ENCODE measurements at places on chromosomes 1 and 21.
A peak's percentile ranks its signal among the peaks of the same experiment; 100 is the strongest.

DNA sequence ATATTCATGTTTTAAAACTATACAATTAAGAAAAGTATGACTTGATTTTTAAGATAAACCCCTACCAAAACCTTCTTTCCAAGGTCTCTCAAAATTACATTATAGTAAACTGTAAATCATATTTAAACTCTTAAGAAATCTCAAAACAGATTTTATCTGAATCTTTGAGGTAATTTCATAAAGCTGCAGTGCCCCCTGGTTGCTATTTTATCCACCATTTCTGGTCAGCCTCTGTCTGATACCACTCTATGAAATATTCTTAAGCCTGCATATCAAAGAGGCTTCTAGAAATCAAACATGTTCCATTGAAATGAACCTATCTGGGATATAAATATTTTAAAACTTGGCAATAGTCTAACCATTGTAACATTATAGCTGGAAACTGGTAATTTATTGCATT, 317.3 kb downstream of the COL11A1 start:
- no peak for DNase-seq

DNA sequence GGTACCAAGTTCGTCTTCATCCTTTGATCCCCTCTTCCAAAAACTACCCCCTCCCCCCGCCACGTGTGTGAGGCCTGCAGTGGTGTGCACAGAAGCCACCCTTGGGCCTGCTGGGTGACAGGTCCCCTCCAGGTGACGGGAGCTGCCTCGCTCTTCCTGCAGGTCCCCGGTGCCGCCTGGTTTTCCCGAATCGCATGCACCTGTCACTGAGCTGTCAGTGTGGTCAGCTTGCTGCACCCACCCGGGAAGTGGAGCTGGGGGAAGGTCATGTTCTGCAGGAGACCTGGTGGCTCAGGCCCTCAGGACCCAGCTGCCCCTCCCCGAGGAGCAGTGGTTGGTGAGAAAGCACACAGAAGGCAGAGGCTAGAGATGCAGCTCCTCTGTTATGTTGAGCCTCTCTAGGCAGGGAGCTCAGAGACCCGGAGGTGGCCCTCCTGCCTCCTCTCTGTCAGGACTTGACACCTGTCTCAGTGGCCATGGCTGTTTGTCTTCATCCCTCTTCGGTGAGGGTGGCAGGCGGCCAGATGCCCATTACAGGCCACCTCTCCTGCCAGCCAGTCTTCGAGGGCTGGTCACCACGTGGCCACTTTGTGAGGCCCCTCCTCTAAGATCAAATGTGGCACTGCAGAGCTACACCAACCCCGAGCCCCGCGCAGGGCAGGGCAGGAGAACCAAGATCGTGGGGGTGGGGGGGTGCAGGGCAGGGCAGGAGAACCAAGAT, 60.9 kb downstream of the SKI start:
- DNase-seq: no peak

DNA sequence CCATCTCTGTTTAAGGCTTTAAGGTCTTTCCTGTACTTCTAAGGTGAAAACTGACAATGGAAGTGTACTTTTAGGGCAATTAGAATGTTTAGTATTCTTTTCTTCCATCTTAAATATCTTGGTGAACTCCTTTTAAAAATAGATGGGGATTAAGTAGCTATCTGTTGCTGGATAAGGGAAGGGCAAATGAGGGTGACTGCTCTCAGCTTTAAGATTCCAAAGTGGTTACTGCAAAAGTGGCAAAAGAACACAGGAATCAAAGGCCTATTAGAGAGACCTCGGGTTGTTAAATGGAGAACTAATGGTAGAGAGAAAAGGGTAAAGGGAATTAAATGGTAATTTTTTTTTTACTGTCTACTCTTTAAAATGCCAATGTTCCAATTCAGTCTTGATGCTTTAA, 774.1 kb upstream of the B3GALT2 start:
- no peak for DNase-seq

DNA sequence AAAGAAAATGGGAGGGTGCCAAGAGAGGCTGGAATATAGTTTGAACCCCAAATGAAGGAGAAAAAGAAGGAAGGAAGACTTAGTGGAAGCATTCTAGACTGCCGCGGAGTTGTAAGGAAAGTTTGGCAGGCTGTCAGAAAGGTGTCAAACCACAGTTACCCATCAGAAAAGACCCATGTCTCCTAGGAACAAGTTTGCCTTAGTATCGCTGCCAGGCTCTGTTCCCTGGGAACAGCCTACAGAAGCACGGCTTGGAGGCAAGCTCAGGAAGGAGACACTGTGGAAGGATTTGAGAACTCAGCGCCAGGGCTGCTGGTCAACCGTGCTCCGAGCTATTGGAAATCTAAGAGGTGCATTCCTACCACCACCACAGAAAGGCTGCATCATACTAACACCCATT, 197.4 kb downstream of the RRAGC start:
- DNase-seq: no peak

GRCh38 chr1:70005386-70006034, 199.9 kb downstream of the LRRC40 start:
- DNase-seq: no peak

GRCh38 chr1:175600721-175601440, 142.5 kb downstream of the TNR start:
- no peak for DNase-seq

- DNase-seq: no peak
Measured at GRCh38 chr1:85074365-85074964, 26.2 kb upstream of the MCOLN3 start.

GRCh38 chr1:55990007-55990406, 589.4 kb downstream of the PLPP3 start:
- DNase-seq: no peak

DNA sequence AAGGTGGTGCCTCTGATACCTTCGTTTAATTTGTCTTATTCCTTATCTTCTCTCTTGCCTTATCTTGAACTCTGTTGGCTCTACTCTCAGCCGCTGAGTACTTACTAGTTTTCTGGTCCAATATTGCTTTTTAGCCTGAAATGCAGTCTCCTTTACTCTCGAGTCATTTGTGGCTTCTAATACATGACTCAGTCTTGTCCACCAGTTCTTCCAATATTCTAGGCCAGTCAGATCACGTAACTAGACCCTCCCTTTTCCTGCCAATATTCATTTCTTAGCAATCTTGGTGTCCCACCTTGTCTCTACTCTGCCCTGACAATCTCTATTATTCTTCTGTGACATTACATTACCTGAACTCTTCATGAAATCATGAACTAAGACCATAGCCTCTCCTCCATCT, 555.8 kb downstream of the DPYD start:
- no peak for DNase-seq

- peak; percentile 95 for DNase-seq
Measured at GRCh38 chr21:26587736-26588201, 14.7 kb upstream of the CYYR1 start.

DNA sequence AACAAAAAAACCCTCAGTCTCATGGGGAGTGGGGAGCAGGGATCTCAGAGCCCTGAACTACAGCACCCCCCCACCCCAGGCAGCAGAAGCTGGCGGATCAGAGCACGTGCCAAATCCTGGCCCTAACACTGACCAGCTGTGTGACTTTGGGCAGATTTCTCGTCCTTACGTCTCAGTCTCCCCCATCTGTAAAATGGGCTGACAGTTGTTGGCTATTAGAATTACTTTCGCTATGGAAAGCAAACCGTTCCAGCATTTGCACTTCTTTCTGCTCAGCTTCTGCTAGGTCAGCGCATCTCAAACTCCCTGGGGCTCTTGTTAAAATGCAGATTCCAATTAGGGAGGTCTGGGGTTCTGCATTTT, 15.5 kb downstream of the TNFRSF8 start:
- no peak for DNase-seq

GRCh38 chr1:166947398-166948043, 27.8 kb downstream of the ILDR2 start:
- DNase-seq: peak; percentile 11

- DNase-seq: no peak
Measured at GRCh38 chr1:152537496-152537895, 23.2 kb downstream of the CRCT1 start.

- DNase-seq: no peak
Measured at GRCh38 chr1:227789084-227790033, 26.1 kb upstream of the PRSS38 start.

GRCh38 chr1:174743654-174744561, 255.8 kb upstream of the CACYBP start:
- DNase-seq: peak; percentile 18

GRCh38 chr1:43563876-43564539, 33.3 kb downstream of the PTPRF start:
- no peak for DNase-seq

DNA sequence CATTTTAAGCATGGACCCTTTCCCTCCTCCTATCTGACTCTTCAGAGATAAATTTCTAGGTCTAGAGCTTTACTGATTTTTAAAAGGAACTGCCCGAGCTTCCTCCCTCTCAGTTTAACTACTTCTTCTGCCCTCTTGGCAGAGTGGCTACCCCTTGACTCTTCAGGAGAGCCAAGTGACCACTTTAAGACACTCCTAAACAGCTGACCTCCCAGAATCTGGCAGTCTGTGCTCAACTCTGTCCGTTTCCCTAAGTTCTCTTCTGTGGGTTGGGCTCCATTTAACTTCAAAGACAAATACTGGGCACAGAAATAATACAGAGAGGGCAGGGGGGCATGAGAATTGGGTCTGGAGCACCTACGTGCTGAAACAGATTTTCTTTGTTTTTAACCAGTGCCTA, 196.3 kb upstream of the FOXD3 start:
- no peak for DNase-seq

DNA sequence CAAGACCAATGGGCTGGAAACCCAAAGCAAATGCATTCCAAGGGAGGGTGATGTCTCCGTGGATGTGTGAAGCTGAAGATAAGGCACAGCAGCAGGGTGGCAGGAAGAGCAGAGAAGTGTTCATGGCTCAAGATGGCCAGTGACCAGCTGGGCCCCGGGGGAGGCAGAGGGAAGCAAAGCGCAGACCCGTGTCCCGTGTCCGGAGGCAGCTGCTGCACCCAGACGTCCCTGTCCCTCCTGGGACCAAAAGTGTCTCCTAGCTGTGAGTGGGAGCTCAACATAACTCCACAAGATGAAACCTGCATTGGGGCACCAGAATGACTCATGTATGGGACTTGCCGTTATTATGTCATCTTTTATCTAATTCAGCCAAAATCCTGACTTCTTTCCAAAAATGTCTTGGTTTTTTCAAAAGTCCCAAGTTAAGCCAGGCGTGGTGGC, 118.2 kb downstream of the RIPK4 start:
- DNase-seq: no peak

- DNase-seq: no peak
Measured at GRCh38 chr1:24955161-24955560, 25.1 kb upstream of the RUNX3 start.

GRCh38 chr21:15686506-15686905, 43.3 kb upstream of the USP25 start:
- no peak for DNase-seq

DNA sequence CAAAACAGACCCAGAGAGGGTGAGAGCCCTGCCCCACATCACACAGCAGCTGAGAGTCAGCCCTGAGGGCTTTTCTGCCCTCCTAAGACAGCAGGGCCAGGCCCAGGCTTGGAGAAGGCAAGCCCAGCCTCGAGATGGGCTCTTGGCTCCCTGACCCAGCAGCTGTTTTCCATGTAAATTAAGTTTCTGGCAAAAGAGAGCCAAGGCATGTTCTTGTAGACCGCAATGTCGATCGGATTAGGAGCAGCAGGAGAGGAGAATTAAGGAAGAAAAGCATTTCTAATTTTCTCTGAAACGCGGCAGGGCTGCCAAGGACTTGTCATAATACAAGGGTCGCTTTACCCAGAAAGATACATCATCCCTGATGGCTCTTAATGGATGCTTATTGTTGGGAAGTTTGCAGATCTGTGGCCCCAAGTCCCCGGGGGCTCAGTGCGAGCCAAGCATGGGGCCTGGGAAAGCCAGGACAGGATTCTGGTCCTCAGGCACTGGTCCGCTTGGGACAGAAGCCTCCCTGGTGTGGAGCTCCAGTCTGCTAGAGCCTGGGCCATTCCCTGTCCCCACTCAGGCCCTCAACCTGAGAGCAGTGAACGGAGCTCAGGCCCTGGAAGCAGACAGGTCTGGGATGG, 62.8 kb downstream of the DMRTB1 start:
- no peak for DNase-seq

DNA sequence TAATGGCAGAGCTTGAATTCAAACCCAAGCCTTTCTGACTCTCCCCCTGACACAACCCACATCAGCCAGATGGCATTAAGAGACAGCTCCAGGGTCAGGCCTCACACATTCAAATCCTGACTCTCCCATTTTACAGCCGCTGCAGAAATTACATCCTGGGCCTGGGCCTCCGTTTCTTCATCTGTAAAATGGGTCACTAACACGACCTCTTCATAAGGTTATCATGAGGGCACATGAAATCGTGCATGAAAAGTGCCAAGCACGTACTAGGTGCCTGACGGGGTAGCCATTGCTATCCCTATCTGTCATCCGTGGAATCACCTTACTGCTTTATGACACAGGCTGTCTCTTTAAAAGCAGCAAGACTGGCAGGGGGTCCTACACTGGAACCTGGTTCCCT, 19.8 kb upstream of the CASZ1 start:
- no peak for DNase-seq

DNA sequence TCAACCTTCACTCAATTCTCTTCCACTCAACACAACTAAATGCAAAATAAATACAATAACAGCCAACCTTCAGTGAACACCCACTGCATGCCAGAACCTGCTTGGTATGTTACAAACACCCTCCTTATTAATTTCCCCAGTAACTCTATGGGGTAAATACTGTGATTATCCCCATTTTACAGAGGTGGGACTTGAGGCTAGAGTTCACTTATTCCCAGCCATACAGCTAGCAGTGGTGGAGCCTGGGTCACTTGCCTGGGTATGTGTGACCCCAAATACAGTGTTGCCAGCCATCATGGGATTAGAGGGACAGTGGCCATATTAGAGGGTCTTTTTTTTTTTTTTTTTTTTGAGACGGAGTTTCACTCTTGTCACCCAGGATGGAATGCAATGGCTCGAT, 1.6 kb downstream of the CPLANE2 start:
- no peak for DNase-seq

DNA sequence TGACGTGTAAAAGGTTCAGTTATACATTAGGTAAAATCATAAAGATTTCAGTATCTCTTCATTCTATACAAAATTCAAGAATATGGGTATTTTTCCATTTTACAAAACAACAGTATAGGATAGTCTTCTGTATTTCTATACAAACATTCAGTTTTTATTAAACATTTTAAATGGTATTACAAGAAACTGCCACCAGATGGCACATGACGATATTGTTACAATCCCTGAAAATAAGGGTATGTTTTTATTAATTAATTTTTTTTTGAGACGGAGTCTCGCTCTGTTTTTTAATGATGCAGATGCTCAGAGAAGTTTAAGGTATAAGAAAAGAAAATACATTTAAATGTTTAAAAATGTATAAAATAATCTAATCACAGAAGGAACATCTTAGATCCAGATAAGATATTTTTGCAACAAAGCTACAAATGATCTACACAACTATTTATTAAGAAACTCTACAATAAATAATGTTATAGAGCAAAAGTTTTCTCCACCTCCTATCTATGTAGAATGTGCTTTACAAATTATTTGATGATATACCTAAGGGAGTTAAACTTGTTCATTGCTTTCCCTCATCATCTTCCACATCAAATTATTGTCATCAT, 23.5 kb upstream of the RSBN1 start:
- peak; percentile 27 for DNase-seq

GRCh38 chr1:169802888-169803287, 8.2 kb upstream of the METTL18 start:
- DNase-seq: no peak

GRCh38 chr1:181620183-181620582, 136.9 kb downstream of the CACNA1E start:
- no peak for DNase-seq
